Activated T-cell treated with anti-CD3 and anti-CD28 coated beads for 1 hour (primary cell): ENCODE measurements at places on chromosomes 1 and 21.

DNA sequence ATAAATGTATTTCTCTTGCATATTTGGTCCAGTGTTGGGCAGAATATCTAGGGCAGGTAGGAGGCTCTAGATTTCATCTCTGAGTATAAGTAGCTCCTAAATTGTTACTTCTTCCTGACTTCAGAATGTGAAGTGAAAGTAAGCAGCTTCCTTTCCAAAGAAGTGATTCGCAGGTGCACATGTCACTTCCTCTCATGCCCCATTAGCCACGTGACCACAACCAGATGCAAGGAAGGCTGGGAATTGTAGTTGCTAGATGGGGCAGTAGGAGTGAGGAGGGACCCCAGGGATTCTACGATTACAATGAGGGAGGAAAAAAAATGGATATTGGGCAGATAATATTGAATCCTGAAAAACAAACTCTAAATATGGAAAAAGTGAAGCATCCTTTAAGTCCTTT is 113.2 kb upstream of the CYYR1 start:
- no peak for DNase-seq

GRCh38 chr1:168989985-168990384 is 116.5 kb upstream of the ATP1B1 start:
- DNase-seq = no peak

DNA sequence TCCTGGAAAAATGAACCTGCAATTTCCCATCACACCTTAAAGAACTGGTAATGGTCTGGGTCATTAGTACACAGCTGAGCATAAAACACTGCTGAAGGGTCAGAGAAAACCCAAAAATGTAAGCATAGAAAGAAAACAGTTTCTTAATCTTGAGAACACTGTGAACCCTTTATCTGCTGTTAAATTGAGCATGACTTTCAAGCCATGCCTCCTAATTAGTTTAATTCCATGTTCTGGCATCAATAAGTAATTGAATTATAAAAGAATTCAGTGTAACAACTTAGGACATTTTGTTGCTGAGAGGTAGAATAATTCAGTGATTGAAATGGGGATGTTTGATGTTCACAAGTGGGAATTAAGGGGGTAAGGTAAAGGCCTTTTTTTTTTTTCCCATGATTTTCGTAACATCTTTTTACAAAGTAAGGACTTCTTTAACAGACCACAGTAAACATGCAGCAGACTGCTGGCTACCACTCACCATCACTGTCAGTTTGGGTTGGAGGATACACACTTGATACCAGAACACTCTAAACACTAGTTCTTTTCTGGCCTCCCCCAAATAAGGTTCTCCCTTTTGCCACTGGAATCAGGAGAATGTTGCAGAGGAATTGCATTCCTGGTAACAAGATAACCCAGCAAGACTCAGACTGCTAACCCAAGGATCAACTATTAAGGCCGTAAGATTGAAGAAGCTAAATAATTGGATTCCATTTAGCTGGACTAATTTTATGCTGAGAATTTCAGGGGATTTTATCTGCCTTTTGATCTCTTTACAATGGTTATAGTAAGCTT is 3.0 kb downstream of the RWDD3 start:
- DNase-seq = no peak

GRCh38 chr1:100076744-100077143 is 56.0 kb downstream of the SASS6 start:
- no peak for DNase-seq

DNA sequence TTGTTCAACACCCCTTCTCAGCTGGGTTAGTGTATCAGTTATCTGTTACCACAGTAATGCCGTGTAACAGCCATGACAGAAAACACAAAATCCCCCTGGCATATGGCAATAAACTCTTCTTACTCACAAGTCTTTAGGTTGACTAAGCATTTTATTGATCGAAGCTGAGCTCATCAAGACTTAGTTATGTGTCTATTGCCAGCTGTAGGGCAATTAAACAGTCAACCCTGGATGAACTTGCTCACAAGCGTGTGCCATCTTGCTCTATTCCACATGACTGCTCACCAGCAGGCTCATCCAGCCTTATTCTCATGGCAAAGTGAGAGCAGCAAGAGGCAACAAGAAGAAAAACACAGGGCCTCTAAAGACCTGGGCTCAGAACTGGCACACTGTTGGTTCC is 333.8 kb upstream of the PTBP2 start:
- no peak for DNase-seq

- no peak for DNase-seq
Observed at GRCh38 chr1:197768014-197768805, 7.1 kb downstream of the DENND1B start.

GRCh38 chr1:151568626-151569088 is 28.5 kb downstream of the TUFT1 start:
- no peak for DNase-seq

GRCh38 chr21:45981151-45982091 is at the start of gene COL6A1:
TSS of gene COL6A1 (plus strand) at chr21:45981770. CDS start at chr21:45981851, 81 bp downstream.
- DNase-seq = peak; percentile 46

GRCh38 chr1:242089911-242090310 is 91.0 kb upstream of the MAP1LC3C start:
- no peak for DNase-seq

GRCh38 chr1:95497566-95497965 is 263.6 kb downstream of the RWDD3 start:
- no peak for DNase-seq

- no peak for DNase-seq
Observed at GRCh38 chr1:226846786-226847185, 23.6 kb upstream of the PSEN2 start.

- no peak for DNase-seq
Observed at GRCh38 chr1:37315371-37315846, 159.0 kb upstream of the ZC3H12A start.

GRCh38 chr1:226763905-226764264 is 24.8 kb upstream of the ITPKB start:
- no peak for DNase-seq

GRCh38 chr1:36988321-36988720 is 46.0 kb downstream of the GRIK3 start:
- DNase-seq = no peak

DNA sequence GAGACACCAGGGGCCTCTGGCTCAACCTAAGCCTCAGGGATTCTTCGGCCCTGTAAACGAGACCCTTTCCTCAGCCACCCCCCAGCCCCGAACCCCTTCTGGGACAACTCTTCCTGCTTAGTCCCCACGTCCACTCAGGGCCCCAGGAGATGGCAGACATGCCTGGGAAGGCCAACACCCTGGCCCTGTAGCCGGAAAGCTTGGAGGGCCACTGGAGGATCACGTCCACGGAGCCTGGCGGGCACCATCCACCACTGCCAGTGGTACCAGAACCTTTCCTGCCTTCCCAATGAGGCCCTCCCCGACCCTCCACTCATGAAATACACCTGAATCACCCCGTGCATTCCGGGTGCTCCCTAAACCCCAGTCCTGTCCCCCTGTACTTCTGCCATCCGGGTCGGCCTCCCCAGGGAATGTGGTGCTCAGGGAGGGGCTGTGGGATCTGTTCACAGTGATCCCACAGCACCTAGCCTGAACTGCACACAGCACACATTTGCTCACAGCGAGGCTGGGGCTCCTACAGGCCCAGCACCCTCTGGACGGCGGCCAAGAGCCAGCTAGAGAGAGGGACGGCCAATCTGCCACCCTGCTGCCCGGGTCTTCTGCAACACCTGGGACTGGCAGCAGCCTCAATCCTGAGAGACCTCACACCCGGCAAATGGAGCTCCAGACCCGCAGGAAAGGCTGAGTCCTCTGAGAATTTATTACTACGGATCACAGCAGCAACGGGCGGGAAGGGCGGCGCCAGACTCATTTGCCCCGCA is 1.8 kb downstream of the AURKAIP1 start:
- no peak for DNase-seq

DNA sequence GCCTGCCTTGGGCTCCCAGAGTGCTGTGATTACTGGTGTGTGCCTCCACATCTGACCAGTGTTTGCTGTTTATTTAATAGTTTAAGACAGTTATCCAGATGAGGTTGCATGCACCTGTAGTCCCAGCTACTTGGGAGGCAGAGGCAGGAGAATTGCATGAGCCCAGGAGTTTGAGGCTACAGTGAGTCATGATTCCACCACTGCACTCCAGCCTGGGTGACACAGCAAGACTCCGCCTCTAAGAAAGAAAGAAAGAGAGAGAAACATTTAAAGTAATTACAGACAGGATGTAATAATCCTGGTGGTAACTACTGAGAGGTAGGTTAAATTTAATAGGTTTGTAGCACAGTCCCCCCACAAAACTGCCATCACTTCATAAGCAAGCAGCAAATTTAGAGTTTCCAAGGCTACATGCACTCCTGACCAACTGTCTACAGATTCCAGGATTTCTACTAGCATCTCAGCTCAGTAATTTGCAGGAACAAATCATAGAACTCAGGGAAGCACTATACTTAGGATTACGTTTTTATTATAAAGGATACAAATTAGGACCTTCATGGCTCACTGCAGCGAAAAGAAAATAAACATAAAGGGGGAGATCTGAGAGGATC is 89.6 kb downstream of the PKN2 start:
- no peak for DNase-seq

GRCh38 chr1:22225858-22226589 is 83.1 kb upstream of the WNT4 start:
- DNase-seq = no peak

DNA sequence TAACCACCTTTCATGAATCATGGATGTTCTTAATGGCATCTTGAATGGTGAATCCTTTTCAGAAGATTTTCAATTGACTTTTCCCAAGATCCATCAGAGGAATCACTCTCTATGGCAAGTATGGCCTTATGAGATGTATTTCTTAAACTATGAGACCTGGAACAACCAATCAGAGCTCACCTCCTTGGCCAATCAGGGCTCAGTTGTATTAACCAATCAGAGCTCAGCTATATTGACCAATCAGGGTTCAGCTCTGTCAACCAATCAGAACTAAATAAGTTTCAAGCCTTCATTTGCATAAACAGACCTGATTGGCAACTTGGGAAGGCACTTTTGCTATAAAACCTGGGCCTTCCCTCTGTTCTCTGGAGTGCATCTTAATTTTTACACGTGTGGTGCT is 13.6 kb upstream of the FAM3B start:
- no peak for DNase-seq

DNA sequence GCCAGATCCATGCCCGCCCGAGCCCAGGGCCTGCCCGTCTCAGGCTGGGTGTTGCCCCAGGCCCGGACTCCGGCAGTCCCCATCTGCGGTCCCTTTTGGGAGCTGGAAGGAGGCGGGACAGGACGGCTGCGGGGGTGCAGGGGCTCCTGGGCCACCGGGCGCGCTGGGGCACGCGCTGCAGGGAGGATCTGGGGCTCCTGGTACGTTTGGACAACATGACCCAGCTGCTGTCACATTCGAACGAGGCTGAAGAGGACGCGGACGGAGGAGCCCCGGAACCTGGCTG is 6.6 kb upstream of the CALML6 start:
- no peak for DNase-seq

DNA sequence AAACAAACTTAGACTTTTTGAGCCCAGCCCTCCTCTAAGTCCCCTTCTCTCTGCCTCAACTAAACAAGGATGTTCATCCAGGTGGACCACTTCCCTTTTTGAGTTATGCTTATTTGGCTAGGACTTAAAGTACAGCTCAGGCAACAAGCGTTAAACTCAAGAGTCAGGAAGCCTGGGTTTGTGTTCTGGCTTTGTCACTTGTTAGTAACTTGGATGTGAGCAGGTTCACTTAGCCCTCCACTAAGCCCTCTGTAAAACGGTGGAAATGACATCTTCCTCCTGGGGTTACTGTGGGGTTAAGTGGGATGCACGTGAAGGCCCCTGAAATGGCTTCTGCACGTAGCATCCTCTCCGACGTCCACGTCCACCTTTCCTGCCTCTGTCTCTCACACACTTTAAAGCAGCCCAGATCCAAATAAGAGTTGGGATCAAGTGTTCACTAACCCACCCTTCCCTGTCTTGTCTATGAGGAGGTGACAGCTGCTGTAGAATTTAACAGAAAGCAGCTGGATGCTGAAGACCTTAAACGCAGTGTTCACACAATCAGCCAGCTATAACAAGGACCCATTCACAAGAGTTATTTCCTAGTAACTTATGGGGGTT is 152.7 kb downstream of the TGFBR3 start:
- DNase-seq = no peak
